Activated CD4-positive, alpha-beta memory T cell treated with anti-CD3 and anti-CD28 coated beads for 36 hours (primary cell): ENCODE measurements at places on chromosomes 1 and 21.

- no peak for DNase-seq
Measured at GRCh38 chr1:228818928-228819630, 83.8 kb downstream of the RHOU start.

GRCh38 chr1:28510273-28510969, 4.6 kb downstream of the RCC1 start:
- peak; percentile 44 for DNase-seq

DNA sequence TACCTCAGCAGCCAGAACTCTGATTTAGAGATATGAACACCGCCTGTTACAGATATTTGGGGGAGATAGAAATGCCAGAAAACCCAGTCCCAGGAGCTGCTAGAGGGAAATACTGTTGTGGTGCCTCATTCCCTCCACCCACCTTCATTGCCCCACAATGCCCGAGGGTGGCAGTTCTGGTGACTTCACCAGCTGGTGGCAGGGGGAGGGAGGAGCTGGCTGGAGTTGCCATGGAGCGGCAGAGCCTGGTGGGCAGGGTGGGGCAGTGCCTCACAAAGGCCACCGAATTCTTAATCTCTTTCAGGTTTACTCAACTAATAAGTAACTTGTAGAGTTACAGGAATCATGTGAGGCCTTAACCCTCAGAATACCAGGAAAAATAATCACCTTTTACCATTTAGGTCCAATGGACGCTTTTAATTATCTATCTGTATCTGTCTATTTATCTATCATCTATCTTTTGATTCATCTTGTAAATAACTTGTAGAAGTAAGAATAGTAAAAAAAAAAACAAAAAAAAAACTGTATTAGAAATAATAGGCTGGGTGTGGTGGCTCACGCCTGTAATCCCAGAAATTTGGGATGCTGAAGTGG, 11.7 kb upstream of the S100A11 start:
- peak; percentile 87 for DNase-seq

- DNase-seq: no peak
Measured at GRCh38 chr1:203103216-203103615, 17.4 kb upstream of the MYOG start.

DNA sequence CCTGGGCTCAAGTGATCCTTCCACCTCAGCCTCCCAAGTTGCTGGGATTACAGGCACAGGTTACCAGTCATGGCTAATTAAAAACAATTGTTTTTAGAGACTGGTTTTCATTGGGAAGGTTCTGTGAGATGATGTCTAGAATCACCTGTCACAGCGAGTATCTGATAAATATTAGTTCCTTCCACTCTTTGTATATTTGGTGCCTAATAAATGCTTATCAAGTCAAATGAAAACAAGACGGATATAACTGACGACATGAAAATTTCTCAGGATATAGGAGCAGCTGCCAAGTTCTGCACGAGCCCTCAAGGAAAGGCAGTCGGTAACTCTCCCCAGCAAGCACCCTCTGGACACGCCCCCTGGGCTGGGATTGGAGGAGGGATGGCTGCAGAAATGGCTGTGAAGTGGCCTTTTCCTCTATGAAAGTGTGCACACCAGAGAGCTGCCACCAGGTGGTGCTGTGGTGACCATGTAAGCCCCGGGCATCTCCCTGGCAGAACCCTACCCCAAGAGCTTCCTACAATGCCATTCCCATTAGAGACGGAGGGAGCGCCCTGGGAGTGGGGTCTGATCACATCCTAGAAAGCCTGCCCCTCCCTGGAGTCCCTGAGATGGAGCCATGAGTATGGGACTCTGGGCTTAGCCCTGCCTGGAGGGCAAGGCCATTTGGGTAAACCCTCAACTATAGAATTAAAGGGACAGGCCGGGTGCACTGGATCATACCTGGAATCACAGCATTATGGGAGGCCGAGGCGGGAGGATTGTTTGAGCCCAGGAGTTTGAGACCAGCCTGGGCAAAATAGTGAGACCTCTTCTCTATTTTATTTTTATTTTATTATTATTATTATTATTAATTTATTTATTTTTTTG, 50.9 kb downstream of the HTR6 start:
- peak; percentile 93 for DNase-seq

DNA sequence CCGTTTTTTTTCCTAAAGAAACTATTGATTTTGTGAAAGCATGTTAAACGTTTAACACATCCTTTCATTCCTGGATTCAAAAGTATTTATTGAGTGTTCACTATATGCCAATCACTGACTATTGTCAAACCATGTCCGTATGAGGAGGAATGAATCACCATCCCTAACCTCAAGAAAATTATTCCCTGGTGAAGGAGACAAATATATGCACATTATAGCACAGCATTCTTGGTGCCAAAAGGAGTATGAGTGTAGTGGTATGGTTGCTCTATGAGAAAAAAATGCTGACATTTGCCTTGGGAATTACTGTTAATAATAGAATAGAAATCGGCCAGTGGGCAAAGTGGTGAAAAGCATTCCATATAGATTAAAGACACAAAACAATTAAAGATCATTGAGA, 1390.1 kb downstream of the MRPL39 start:
- DNase-seq: no peak

GRCh38 chr21:44294391-44295162, 5.3 kb upstream of the PFKL start:
- no peak for DNase-seq

- no peak for DNase-seq
Measured at GRCh38 chr21:42585881-42586280, 67.5 kb upstream of the PDE9A start.

- DNase-seq: no peak
Measured at GRCh38 chr1:114750780-114751179, 7.0 kb downstream of the CSDE1 start.

DNA sequence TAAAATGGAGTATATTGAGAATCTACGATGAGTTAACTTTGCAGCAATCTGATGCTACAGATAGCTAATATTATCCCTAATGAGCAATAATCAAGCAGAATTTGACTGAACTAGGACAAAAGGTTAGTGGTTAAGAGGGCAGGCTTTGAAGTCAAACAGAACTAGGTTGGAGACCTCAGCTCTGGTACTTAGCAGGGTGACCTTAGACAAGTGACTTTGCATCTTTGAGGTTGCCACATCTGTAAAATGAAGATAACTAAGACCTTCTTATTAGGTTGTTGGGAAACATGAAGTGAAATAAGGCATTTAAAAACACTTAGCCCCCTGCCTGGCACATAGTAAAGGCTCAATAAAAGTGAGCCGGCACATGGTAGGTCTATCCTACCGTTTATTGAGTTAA, 4.3 kb upstream of the FUCA1 start:
- DNase-seq: no peak
